ENCODE measurements at places on chromosomes 11 and 22.

- DNase-seq: no peak
Observed at GRCh38 chr11:48025293-48025983, 45.1 kb downstream of the PTPRJ start.

DNA sequence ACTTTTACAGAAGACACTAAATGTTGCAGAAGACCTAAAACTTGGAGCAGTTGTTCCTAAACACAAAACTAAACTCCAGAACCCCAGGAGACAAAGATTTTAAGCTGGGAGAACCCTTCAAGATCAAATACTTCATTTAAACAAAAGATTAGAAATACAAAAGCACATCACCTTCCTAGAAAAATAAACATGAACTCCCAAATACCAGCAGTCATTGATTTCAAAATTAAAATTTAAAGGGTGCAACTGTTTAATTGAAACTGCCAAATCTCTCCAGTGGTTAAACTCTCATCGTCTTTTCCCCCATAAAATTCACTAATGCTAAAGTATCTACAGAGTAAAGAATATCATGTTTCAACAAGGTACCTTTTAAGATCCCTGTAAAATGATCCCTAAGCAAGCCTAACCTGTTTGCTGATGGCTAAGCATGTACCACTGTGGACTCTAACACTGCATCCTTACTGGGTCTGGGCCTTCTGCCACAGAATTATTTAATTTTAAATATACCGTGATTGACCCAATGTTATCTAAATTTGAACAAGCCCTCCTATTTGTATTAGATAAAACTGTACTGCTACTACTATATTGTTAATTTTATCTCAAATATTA lies 53.7 kb upstream of the CCDC34 start:
- no peak for DNase-seq

DNA sequence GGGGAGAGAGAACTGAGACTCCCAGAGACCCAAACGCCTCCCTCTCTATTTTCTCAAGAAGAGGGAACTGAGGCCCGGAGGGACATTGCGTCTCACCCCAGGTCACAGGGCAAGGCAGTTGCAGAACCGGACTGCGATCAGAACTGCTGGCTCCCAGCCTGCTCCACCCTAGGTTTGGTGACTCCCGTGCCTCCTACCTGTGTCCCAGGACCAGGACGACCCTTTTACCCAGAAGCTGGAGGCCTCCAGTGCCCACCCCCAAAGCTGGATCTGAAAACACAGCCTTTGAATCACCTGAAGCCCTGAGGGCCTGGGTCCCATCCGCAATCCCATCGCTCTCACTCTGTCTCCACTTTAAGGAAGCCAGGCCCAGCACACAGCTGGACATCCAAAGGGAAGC lies 1.4 kb downstream of the GSTT4 start:
- peak; percentile 16 for DNase-seq

DNA sequence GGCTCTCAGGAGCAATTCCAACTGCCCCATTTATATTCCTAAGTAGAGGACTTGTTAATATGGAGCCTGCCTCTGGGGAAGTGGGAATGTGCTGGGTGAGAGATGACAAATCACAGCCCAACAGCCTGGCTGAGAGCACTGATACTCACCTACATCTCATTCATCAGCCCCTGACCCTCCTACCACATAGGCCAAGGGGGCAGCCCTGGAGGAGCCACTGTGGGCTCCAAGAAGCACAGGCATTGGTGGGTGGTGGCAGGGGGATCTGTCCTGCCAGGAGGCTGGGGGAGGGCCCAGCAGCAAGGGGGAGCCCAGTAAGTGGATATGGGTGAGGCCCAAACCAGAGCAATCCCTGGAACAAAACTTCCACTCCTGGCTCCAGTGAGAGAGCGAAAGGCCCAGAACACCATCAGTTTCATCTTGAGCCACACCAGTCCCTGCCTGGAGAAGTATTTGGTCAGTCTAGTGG lies 79.7 kb downstream of the BUD13 start:
- DNase-seq: no peak

DNA sequence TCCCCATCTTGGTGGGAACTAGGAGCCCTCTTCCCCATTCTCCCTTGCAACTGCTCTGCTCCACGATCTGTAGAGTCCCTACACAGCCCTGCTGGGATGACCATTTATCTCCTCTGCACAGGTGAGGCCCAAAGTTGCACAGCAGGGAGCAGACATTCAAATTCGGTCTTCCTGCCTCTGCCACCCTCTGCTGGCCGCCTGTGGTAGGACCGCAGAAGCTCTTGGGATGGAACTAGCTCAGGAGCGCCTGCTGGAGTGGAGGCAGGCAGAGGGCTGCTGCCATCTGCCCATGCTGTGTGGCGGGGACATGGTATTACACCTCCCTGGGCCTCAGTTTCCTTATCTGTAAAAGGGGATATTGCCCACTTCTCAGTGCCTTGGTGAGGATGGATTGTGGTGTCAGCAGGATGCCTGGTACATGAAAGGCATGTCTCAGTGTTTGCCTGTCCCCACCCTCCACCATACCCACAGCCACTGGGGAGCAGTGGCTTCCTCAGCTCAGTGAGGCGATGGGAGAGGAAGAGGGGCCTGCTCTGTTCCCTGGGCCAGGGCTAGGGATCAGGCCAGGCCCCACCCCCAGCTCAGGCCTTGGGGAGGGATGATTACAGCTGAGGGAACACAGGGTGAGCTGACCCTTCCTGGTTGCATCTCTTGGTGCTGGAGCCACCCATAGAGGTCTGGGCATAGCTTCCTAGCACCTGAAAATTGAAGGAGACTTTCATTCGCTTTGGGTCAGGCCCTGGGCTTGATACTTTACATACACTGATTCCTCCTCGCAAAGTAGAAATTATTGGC lies 11.3 kb upstream of the OMP start:
- DNase-seq: peak; percentile 94

Measured in GM13977 (cell line).